Stimulated activated memory B cell treated with anti-CD40 and anti-IgM and Interleukin-4, amounts not matched to agents 10 μg/mL and 1 μg/mL and 100 μg/mL, for 72 hours (primary cell): ENCODE measurements at places on chromosomes 12 and 14.
A peak's percentile ranks its signal among the peaks of the same experiment; 100 is the strongest.

GRCh38 chr12:62686938-62687337 lies 220.3 kb downstream of the MON2 start:
- no peak for ATAC-seq

- ATAC-seq = no peak
Measured at GRCh38 chr12:105485321-105485910, 154.9 kb downstream of the C12orf75 start.

DNA sequence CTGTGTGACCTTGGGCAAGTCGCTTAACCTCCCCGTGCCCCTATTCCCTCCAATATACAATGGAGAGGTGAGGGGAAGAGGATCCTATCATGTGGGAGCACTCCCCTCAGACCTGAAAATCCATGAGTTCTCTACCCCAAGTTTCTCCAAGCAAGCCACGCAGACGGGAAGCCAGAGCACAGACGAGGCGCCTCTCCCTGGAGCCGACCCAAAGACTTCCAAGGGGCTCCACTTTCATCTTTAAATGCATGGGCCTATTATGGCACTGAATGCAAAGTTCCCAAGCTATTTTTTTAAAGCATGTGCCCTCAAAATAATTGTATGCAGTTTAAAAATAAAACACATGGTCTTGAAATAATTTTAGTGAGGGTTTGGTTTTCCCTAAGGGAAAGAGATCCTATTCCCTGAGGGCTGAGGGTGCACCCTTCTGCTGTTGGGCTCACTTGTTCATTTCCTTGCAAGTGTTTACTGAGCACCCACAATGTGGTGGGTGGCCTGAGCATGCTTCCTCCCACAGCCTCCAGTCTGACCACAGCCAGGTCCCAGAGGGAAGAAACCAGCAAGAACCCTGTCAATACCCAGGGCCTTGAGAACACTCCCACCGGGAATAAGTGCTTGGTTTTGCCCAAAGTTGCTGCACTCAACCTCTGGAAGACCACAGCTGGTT lies 14.6 kb downstream of the CMKLR1 start:
- ATAC-seq = no peak

- no peak for ATAC-seq
Measured at GRCh38 chr12:59615392-59616165, 19.8 kb downstream of the SLC16A7 start.

GRCh38 chr14:104933746-104934733 lies 9.4 kb downstream of the PLD4 start:
- ATAC-seq = no peak

DNA sequence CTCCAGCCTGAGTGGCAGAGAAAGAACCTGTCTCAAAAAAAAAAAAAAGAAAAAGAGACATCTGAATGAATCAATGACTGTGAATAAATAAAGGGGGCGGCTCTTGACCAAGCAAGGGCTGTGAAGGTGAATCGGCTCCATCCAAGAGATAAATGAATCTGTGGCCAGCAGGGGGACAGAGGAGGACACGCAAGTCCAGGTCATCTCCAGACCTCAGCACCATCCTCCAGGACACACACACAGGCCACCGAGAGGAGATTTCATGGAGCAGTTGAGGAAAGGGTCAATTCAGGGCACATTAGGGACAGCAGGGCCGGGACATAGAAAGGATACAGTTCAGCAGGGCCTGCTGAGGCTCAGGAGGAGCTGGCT lies 21.6 kb downstream of the TRPV4 start:
- no peak for ATAC-seq

DNA sequence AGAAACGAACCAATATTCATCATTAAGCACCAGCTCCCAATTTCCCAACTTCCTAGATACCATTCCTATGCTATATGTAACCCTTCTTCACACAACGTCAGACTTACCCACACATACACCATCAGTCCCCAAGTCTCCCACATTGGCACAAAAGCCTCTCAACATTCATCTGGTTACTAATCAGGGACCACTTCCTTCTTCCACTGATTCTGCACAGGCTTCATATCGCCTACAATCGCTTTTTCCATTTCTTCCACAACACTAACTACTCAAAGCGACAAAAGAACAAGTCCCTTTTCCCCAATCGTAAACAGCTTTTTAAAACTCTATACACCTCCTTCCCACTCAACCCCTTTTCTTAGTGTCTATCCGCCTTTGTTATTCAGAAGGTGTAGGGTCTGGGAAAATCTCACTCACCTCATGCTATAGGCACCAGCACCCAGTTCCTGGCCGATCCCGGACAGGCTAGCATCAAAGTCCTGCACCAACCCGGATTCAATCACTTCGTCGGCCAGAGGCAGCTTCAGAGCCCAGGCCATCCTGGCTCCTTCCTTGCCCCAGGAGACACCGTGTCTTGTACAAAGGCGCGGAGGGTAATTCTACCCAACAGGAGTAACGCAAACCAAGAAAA lies 936 bp downstream of the TFCP2 start:
- peak; percentile 1 for ATAC-seq
